ENCODE measurements at places on chromosomes 3 and 15. TPM values are rescaled to one million over a fixed set of nuclear protein-coding genes. Genes with fewer than 3 reads are reported as not detected.

The ECE2 gene
- not detected for total RNA-seq

The HRH1 gene
- 14.5 TPM for total RNA-seq

The CORO2B gene
- 3.7 TPM for total RNA-seq

The GPR149 gene
- total RNA-seq, result not detected

The RHOV gene
- not detected for total RNA-seq

The NTRK3 gene
- not detected for total RNA-seq

The TMEM158 gene
- 5.3 TPM for total RNA-seq

The TM4SF18 gene
- 156 TPM for total RNA-seq

All from thoracic aorta endothelial cell (primary cell).